Dorsolateral prefrontal cortex (tissue), 122 donors: ENCODE measurements at places on chromosomes 6 and 20. TPM values are rescaled to one million over a fixed set of nuclear protein-coding genes. Genes with fewer than 3 reads are reported as not detected.

DNA sequence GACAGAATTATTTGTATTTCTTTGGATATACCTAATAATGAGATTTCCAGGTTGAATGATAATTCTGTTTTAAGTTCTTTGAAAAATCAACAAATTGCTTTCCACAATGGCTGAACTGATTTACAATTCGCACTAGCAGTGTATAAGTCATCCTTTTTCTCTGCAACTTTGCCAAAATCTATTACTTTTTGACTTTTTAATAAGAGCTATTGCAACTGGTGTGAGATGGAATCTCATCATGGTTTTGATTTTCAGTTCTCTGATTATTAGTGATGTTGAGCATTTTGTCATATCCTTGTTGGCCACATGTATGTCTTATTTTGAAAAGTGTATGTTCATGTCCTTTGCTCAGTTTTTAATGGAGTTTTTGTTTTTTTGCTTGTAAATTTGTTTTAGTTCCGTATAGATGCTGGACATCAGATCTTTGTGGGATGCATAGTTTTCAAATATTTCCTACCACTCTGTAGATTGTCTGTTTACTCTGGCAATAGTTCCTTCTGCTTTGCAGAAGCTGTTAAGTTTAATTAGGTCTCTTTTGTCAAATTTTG, 409.8 kb upstream of the CITED2 start:
- DNase-seq: no peak

GRCh38 chr6:16721977-16722376, 39.3 kb downstream of the ATXN1 start:
- DNase-seq: no peak

Gene WFDC5
- total RNA-seq: not detected

DNA sequence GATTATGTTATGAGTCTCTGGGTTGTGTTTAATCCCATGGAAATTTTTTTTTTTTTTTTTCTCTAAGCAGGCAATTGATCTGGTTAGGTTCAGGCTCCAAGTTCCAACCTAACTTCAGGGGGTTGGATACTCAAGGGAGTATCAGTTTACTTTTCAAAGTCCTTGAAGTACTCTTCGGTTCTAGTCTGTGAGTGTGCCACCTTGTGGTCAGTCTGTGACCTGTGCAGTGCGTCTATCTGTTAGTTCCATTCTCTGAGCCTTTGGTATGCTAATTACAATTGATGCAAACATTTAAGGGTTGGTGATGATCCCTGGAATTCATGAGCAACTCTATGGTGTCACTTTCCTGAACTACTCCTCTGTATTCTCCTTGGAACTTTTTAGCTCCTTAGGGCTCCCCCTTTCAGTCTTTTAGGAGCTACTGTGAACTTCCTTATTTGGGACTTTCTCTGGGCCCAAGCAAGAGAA, 342.0 kb downstream of the SOX4 start:
- no peak for DNase-seq

- DNase-seq: no peak
These were observed 43.3 kb upstream of the EDN1 start for GRCh38 chr6:12246900-12247299.

Gene SAMD10
- total RNA-seq: 11.3 TPM

- DNase-seq: no peak
These were observed 32.2 kb upstream of the MICB start for GRCh38 chr6:31465718-31466117.

GRCh38 chr6:22236626-22237414, 60.0 kb downstream of the PRL start:
- no peak for DNase-seq

- DNase-seq: no peak
These were observed 161.6 kb upstream of the MARCKS start for GRCh38 chr6:113695516-113695915.

- no peak for DNase-seq
These were observed 100.1 kb upstream of the INSM1 start for GRCh38 chr20:20267685-20268370.

Gene BPIFB1
- total RNA-seq: not detected

DNA sequence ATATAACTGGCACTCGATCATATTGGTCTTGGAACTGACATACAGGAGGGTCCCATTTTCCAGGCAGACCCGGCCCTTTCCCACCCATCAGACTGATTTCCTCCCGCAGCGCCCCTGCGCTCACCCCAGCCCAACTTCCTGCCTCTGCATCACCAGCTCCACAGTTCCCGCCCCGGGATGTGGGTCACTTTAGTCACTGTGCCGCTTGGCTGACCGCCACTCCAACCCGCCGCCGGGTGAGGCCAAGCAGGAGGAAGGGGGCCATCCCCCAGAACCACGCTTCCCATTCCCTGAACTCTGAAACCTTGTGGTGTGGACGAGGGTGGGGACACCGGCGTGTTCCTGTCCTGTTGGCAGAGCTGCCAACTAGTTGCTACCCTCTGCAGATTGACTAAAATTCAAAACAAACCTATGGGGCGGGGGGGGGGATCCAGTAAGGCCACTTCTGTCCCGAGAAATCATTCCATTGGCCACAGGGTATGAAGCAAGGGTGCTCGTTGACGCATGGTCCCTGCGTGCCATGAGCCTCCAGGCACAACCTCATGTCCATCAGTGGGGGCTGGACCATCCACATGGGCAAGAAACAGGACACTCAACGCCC, 12.3 kb downstream of the TGM2 start:
- DNase-seq: peak; percentile 31
